Naive B cell (primary cell): ENCODE measurements at places on chromosomes 1 and 21. TPM values are rescaled to one million over a fixed set of nuclear protein-coding genes. Genes with fewer than 3 reads are reported as not detected.

Gene RYR2
- polyA plus RNA-seq, result 0.09 TPM

Gene TIAM1
- 0.09 TPM for polyA plus RNA-seq

Gene ADCY10
- polyA plus RNA-seq, result not detected

Gene GUCA2B
- polyA plus RNA-seq, result not detected

- H3K27me3 ChIP-seq, result peaks cover 15% of the 10 kb centered on the region
- H3K36me3 ChIP-seq, result no peaks in the 10 kb centered on the region
- no peak overlapping the region for H3K27ac ChIP-seq
- no peaks in the 10 kb centered on the region for H3K4me1 ChIP-seq
- no peak for DNase-seq
- H3K4me3 ChIP-seq, result no peak overlapping the region
Measured at GRCh38 chr1:22639286-22639685, 2.9 kb downstream of the C1QA start.

DNA sequence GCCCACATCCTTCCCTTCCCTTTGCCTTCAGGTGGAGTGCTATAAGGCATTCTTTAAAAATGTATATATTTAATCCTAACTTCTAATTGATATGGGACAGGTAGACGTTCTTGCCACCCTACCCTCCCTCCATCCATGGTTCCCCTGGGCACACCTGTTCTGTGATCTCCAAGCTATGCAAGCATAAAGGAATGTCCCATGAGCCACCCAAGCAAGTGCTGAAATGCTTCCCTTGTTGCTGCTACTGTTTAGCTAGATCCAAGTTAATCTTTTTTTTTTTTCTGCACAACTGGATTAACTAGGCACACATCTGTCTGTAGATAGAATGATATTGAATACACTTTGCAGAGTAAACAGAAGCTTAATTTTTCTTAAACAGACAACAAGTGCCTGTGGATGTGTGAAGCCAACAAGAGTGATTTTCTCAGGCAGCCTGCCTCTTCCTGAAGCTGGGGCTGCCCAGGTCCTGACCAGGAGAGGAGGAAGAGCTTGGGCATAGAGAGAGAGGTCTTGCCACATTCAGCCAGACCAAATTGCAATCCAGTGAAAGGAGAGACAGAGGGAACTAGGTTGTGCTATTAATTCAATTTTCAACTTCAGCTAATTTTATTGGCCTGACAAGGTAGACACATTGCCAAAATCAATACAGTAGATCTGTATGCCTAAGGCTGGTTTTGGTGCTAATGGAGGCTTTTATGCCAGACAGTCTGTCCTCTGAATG, 28.2 kb upstream of the ATP1B1 start:
- H3K27ac ChIP-seq, result no peak overlapping the region
- H3K4me3 ChIP-seq, result no peak overlapping the region
- no peaks in the 10 kb centered on the region for H3K4me1 ChIP-seq
- H3K36me3 ChIP-seq, result no peaks in the 10 kb centered on the region
- H3K27me3 ChIP-seq, result peaks cover 4% of the 10 kb centered on the region
- DNase-seq, result no peak

DNA sequence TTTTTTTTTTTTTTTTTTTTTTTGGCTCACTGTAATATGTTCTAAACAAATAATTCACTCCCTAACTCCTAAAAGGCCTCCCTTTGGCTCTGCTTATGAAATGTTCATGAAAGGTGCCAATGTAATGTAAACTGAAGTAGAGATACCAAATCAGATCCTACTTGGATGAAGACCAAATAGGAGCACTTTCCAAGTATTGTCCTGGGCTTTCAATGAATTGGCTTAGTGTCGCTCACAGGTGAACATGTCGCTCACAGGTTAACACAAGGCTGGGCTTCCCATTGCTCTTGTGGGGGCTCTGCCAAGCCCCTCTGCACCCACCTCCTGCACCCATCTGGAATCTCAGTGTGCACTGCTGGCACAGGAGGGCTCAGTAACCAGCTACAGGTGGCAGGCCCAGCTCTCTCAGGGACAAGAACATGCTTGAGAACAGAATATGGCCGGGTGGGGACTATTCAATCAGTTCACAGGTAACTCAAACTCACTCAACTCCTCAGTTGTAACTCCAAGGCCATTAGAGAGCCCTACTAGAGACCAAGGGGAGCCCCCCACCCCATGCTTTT, 10.6 kb upstream of the CD58 start:
- H3K27ac ChIP-seq, result no peak overlapping the region
- H3K4me3 ChIP-seq, result no peak overlapping the region
- peaks cover 8% of the 10 kb centered on the region for H3K27me3 ChIP-seq
- H3K4me1 ChIP-seq, result no peaks in the 10 kb centered on the region
- H3K36me3 ChIP-seq, result no peaks in the 10 kb centered on the region
- DNase-seq, result no peak

DNA sequence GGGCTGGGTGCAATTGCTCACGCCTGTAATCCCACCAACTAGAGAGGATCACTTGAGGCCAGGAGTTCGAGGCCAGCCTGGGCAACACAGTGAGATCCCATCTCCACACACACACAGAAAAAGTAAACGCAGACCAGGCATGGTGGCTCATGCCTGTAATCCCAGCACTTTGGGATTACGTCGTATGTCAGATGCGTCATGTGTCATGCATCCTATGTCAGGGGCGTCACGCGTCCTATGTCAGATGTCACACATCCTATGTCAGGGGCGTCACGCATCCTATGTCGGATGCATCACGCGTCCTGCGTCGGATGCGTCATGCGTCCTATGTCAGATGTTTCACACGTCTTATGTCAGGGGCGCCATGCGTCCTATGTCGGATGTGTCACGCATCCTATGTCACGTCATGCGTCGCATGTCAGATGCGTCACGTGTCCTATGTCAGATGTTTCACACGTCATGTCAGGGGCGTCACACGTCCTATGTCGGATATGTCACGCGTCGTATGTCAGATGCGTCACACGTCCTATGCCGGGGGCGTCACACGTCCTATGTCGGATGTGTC, 1.5 kb downstream of the MRAP start:
- DNase-seq, result no peak
- no peaks in the 10 kb centered on the region for H3K4me1 ChIP-seq
- no peak overlapping the region for H3K4me3 ChIP-seq
- H3K27ac ChIP-seq, result no peak overlapping the region
- H3K27me3 ChIP-seq, result no peaks in the 10 kb centered on the region

GRCh38 chr21:45482899-45483821, 59.1 kb downstream of the SLC19A1 start:
- no peaks in the 10 kb centered on the region for H3K27me3 ChIP-seq
- H3K36me3 ChIP-seq, result no peaks in the 10 kb centered on the region
- H3K4me1 ChIP-seq, result peaks cover 31% of the 10 kb centered on the region
- H3K27ac ChIP-seq, result peak overlapping the region; percentile 92
- DNase-seq, result peak; percentile 34

DNA sequence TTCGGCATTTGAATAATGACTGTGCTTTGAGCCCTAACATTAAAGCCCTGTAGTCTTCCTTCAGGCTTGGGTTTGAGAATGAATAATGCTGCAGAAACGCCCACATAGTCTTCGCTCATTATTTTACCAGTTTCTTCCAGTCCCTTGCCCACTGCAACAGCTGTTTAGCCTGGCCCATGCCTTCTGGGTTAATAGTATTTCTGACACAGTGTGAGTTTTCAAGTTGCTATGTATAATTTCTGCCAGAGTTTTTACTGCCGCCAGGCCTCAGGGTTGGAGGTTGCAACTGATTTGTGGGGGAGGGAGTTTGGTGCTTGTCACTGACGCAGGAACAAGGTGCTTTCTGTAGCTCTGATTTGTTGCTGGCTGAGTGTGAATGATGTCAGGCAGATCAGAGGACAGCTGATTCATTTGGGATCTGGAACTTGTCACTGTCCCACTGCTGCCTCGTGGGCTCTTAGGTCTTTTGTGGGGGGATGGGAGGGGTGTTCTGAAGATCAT, 109.8 kb downstream of the MAST2 start:
- DNase-seq, result no peak
- no peak overlapping the region for H3K4me3 ChIP-seq
- peak overlapping the region; percentile 74 for H3K27ac ChIP-seq
- peaks cover 2% of the 10 kb centered on the region for H3K4me1 ChIP-seq
